ENCODE measurements at places on chromosomes 7 and 10.

GRCh38 chr7:15839416-15840100 is 153.1 kb upstream of the MEOX2 start:
- no peak for DNase-seq

DNA sequence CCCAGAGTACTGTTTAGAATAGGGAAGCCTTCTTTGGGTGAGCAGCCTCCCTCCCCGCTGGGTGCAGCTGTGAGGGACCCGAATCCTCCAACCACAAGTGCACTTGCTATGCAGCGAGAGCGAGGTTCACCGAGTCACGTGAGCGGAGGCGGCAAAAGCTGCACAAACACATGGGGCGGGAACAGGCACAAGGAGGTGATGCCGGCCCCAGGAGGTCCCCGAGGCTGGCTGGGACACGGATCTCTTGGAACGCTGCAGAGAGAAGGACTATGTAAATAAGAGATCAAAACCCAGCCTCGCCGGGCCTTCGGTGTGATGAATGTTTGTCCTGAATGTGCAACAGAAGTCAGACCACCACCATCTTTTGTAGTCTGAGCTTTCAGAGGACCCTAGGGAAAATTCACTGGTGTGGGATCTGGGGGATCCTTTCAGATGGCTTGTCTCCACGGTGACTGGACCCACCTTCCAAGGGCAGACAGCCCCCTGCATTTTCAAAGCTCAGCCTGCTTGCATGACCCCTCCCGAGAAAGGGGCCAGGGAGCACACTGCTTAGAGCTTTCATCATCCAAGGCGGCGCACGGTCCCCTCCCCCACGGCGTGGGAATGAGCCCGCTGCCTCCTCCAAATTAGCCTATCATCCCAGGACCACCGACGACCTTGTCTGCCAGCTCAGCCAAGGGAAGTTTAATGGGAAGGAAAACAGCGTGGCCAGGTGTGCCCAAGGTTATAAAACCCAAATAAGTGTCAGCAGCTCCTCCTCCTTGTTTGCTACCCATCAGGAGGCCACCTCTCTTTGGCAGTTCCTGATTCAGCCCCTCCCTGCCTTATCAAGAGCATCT is 327.7 kb downstream of the CXCL12 start:
- no peak for DNase-seq

DNA sequence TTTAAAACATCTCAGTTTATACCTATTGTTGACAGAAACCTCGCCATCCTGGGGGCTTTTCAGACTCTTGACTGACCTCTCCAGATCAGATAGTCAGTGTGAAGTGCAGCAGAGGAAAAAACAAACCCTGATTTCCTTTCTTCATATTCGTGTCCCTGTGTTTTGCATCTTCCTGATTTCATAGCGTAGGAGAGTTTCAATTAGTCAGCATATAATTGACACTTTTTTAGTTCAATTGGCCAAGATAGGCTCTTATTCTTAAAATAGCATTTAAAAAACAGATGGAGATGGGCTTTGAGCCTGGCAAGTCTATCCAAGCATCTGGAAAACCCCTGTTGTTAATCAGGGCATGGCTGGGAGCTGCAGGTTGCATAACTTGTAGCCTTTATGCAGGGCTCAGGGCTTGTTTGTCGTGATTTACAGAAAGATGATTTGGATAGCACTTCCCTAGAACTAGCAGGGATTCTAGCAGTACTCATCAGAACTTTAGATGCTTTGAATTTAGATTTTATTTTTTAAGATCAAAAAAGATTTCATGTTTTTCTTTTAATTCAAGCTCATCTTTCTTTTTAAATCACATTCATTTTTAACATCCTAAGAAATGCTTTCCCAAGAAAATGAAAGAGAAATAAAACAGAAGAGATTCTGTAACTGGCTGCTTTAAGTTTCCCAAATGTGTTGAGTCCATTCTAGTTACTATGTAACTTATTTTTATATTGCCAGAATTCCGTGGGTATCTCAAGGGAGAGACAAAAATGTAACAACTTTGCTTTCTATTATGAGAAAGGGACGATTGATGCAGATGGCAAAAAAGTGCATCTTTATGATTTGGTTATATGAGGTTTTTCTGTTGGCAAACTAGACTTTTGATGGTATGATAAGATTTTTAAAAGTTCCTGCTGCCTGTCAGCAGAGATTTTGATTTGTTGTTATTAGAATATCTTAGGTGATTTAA is 270.8 kb upstream of the FZD8 start:
- no peak for DNase-seq

DNA sequence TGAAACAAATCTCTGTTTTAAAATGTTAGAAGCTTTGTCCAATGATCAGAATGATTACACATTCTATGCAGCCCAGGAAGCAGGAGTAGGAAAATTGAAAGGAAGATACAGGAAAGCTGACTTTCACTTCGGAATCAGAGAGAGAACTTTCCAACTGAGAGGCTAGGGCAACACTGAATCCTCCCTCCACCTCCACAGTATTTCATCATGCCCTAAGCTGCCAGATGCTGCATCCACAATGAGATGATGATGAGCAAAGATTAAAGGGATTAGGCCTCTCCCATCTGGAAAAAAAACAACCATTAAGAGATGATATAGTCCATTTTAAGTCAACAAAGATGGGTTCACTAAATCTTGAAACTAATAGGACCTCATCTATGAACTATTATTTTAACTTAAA is 215.6 kb downstream of the GPR37 start:
- DNase-seq: no peak

GRCh38 chr10:114933588-114933987 is 4.4 kb upstream of the TRUB1 start:
- no peak for DNase-seq

DNA sequence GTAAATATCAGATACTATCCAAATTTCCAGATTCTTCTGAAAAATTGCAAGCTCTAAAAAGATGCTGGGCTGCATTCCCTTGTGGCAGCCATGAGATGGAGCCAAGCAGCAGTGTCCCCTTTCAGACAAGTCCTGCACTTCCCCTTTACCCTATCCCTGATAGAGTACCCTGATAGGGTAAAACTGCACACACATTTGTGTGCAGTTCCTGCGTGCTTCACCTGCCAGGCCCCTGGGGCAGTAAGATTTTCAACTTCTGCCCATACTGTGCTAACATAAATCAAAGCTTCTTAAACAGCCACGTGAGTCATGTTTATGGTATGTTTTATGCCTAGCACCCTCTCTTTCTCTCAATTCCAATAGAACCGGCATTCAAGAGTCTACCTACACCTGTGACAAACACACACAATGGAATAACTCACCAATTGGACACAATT is 52.2 kb downstream of the IFIT5 start:
- no peak for DNase-seq

All from stimulated activated CD4-positive, alpha-beta T cell treated with anti-CD3 and anti-CD28 coated beads, TNF-alpha, amount 100 ng/mL, for 1 hour (primary cell).